ENCODE measurements at places on chromosomes 3 and 15.

DNA sequence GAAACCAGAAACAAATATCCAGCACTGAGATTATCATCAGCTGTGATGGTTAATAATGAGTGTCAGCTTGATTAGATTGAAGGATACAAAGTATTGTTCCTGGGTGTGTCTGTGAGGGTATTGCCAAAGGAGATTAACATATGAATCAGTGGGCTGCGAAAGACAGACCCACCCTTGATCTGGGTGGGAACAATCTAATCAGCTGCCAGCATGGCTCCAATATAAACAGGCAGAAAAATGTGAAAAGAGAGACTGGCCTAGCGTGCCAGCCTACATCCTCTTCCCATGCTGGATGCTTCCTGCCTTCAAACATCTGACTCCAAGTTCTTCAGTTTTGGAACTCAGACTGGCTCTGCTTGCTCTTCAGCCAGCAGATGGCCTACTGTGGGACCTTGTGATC, 869.5 kb downstream of the SI start:
- DNase-seq, result no peak

- DNase-seq, result no peak
Observed at GRCh38 chr3:129346695-129347457, 68.2 kb downstream of the HMCES start.

DNA sequence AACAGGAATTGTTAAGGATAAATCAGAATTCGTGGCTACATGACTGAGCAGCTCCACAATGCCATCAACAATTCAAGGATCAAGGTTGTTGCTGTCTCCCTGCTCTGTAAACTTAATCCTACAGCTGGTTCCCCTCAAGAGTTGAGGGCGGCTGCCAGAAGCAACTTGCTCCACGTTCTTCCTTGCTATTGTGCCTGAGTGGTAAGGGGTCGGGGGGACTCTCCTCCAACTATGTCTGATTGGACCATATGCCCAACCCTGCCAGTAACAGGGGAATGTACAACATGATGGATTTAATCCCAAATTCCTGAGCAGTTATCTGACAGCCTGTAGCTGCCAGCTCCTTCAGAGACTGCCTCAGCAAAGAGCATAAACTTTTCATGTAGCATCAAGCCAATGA, 37.9 kb upstream of the MECOM start:
- DNase-seq, result no peak

DNA sequence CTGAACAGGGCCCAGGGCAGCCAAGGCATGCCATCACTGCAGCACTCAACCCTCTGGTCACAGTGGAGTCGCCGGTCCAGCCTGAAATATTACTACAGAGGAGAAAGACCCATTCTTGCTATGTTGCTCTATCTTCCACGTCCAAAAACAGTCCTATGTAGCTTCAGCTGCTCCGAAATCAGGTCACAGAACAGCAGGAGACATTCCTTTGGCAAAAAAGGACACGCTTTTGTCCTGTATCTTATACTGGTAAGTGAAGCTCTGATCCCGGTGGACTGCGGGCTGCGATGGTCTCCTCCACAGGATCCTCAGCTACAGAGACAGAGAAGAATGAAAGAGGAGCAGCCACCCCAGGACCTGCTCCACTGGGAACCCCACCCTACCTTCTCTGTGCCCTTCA, 17.6 kb downstream of the ELP6 start:
- no peak for DNase-seq

- no peak for DNase-seq
Observed at GRCh38 chr15:89551550-89551949, 23.7 kb upstream of the TICRR start.

DNA sequence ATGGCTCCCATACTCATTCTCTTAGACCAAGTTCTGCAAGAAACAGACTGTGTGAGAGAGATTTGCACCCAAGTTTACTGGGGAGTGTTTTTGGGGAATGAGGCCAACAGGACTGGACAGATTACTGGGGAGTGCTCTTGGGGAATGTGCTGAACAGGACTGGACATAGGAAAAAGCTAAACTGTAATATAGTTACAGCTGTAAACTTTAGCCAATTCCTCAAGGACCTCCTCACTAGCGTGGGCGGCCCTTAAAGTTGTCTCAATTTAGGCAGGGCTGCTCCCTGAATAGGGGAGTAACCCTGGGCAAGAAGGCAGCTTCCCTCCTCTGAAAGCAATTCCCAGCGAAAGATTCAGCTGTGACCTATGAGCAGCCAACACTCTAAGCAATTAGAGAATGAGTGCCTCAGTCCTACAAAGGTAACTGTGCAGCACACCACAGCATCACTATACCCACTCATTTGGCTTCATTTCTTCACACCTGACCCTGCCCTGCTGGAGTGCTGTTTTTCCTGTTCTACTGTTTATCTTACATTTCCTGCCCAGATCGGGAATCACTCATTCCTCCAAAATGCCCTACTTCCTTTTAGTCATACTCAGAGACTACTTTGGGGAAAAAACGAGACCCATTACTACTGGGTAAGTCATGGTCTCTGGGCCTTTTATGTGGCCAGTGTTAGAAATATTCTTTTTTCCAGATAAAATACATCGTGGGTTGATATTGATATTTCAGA, 41.3 kb upstream of the TRIM42 start:
- DNase-seq, result no peak

GRCh38 chr3:16386561-16386960, 121.5 kb downstream of the OXNAD1 start:
- DNase-seq, result no peak
